Effector memory CD4-positive, alpha-beta T cell (primary cell): ENCODE measurements at places on chromosomes 7 and 10.

DNA sequence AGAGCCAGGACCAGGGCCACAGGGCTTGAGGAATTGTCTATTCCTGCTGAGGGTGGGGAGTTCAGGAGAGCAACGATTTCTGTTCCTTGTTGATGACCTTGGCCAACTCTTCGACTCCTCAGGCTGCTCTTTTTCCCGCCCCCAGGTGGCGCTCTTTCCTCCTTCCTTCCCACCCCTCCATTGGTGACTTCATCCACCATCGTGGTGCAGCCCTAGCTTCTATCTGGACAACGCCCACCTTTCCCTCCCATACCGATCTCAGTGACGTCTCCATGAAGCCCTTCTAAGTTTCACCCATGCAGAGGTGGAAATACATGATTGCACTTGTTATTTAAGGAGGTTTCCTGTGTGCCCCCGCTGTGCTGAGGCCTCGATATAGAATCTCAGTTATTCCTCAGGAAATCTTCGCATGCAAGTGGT, 22.1 kb upstream of the CARD11 start:
- peak; percentile 43 for DNase-seq

GRCh38 chr10:52030051-52030790, 283.9 kb upstream of the DKK1 start:
- DNase-seq: no peak

GRCh38 chr7:129688503-129689222, 77.1 kb downstream of the NRF1 start:
- DNase-seq: no peak

DNA sequence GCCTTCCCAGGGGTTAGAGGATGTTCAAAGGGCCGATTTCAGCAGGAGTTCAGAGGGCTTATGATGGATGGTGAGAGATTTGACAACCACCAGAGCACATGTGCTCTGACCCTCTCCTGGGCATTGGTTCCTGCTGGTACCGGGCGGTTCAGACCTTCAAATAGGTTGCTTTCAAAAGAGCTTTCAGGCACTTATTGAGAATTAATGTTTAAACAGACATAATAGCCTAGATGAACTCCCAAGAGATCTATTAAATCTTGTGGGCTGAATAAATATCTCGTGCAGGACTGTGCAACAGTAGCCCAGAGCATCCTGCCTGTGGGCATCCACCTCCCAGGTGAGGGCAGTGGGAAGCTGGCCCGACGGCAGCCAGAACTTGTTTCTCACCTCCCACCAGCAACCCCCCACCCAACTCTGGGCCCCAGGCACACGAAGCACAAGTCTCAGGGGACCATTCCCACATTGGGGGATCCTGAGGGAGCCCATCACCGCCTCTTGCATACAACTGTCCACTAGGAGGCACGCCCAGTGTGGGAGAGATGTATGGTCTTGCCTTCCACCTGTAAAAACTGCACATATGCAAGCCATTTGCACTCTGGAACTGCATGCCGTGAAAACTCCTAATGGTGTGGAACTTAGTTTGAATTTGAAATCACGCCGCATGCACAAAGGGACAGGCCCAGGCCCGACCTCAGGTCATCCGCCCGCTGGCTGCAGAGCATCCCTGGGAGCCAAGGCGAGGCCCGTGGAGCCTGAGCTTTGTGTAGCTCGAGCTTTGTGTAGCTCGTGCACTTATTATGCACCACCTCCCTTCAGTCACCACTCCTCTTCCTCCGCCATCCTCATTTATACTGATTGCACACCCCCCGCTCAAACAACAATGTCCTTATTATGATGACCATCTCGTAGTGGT, 147.8 kb downstream of the ADCY1 start:
- DNase-seq: no peak

DNA sequence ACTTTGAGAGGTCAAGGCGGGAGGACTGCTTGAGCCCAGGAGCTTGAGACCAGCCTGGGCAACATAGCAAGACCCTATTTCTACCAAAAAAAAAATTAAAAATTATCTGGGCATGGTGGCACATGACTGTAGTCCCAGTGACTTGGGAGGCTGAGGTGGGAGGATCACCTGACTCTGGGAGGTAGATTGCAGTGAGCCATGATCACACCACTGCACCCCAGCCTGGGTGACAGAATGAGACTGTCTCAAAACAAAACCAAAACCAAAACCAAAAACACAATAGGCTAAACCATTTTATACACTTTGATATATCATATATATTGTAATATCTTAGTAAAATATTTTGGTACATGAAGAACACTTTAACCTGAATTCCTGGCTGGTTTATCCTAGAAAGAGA, 101.6 kb downstream of the RAPGEF5 start:
- DNase-seq: no peak

- no peak for DNase-seq
These were observed 135.1 kb upstream of the RET start for GRCh38 chr10:42941790-42942189.

DNA sequence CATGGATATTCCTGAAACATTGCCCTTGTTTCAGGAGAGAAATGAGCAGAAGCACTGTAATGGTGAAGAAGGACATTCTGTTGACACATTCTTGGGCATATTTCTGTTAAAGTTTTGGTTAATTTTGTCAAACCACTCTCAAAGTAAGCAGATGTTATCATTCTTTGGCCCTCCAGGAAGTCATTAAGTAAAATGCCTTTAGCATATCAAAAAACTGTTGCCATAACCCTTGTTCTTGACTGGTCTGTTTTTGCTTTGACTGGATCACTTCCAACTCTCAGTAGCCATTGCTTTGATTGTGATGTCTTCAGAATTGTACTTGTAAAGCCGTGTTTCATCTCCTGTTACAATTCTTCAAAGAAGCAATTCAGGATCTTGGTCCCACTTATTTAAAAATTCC, 404.3 kb upstream of the LRRTM3 start:
- DNase-seq: no peak

GRCh38 chr10:48940372-48940771, 732 bp upstream of the LRRC18 start:
- no peak for DNase-seq

DNA sequence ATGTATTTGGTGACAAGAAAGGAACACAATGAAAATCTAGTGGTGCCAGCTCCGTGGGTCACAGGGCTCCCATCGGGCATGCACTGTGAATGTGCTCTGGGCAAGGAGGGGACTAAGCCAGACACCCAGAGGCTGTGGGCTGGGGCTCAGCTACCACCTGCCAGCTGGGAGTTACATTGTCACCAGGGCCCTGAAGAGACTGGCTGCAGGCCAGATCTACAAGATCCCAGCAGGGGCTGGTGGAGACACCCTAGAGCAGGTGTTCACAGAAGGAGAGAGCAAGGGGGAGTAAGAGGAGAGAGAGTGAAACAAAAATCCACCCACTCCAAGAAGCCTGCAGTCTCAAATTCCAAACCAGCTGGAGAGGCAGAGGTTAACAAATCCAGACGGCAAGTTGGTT, 116.6 kb upstream of the ADCY1 start:
- no peak for DNase-seq

GRCh38 chr10:5606864-5607263, 59.5 kb downstream of the ASB13 start:
- DNase-seq: no peak

GRCh38 chr10:97323501-97323900, 4.4 kb downstream of the FRAT1 start:
- no peak for DNase-seq

GRCh38 chr10:114634609-114634979, 23.5 kb downstream of the ABLIM1 start:
- no peak for DNase-seq

DNA sequence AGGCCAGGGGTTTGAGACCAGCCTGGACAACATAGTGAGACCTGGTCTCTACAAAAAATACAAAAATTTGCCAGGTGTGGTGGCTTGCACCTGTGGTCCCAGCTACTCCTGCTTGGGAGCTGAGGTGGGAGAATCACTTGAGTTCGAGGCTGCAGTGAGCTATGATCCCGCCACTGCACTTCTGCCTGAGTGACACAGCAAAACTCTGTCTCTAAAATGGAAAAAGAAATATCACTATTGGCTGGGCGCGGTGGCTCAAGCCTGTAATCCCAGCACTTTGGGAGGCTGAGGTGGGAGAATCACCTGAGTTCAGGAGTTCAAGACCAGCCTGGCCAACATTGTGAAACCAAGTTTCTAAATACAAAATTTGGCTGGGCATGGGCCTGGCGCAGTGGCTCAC, 44.9 kb upstream of the RASGEF1A start:
- no peak for DNase-seq

DNA sequence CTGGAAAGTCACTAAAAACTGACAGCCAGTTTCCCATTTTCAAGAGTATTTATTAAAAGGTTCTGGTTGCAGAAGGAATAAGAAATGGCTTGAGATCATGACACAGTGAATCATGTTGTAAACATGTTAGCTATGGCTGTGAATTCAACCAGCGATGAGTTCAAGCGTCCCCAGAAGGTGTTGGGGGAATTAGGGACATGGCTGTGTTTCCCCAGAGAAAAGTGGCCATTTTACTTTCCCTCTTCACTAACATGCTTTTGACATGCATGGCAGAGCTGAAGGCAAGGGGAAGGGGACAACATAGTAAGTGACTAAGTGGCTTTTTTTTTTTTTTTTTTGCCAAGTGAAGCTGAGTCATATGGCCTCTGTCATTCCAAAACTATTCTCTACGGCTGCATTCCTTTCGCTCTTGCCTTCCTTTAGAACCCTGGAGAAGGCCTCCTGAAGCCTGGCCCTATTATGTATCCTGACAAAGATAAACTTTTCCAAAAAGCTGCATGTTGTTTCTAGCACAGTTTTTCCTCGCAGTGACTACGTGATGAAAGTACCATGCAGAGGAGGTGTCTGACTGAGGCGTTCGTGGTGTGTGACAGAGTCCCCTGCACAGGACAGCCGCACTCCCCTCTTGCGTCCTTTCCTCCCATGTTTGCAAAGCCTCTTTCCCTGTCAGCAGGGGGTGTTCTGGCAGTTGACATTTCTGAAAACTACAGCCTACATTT, 46.9 kb downstream of the EGFR start:
- DNase-seq: no peak

GRCh38 chr7:140423501-140423900, 19.6 kb downstream of the RAB19 start:
- no peak for DNase-seq

DNA sequence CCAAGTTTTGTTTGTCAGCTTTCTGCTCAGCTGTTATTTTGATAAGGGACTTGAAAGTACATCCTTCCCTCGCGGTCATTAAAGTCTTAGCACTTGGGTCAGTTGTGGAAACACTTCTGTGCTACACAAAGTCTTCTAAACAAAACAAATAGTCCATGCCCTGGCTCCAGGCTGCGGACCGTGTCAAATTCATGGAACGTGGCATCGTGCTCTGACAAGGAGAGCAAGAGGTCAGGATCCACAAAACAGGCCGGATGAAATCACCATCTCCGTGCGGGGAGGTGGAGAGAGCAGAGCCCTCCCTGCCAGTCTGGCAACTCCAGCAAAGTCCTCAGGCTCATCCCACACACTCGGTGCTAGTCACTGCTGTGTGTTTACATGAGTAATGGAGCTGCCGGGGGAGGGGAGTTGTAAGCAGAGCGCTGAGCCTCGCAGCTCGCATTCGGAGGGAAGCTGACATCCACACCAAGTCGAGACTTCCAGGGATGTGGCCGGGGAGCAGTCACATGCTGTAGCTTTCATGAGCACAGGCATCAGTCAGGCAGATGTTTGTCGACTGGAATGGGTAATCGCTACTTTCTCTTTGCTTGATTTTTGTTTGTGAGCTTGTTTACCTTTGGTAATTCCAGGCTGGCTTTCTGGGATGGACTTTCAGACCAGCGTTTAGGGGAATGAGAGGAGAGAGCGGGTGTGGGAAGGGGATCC, 147.6 kb downstream of the ARID5B start:
- DNase-seq: peak; percentile 27

- no peak for DNase-seq
These were observed 1.0 kb downstream of the SEPHS1 start for GRCh38 chr10:13347043-13347499.
